ENCODE measurements at places on chromosomes 4 and X.

DNA sequence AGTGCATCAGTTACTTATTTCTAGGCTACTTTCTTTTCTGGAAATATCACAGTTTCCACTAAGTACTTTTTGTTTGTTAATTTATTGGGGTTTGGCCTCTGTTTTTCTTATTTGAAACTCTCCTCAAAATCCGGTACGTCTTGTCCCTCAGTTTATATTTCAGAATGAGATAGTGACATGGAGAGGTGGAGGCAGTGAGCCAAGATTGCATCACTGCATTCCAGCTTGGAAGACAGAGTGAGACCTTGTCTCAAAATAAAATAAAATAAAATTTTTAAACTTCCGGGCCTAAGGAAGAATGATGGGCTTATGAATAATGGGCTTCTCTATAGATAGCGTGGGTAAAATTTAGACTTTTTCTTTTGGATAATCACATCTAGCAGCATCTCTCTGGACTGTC, 567.8 kb downstream of the TRIML1 start:
- DNase-seq: no peak

GRCh38 chr4:158157412-158157811, 15.4 kb downstream of the GASK1B start:
- no peak for DNase-seq

DNA sequence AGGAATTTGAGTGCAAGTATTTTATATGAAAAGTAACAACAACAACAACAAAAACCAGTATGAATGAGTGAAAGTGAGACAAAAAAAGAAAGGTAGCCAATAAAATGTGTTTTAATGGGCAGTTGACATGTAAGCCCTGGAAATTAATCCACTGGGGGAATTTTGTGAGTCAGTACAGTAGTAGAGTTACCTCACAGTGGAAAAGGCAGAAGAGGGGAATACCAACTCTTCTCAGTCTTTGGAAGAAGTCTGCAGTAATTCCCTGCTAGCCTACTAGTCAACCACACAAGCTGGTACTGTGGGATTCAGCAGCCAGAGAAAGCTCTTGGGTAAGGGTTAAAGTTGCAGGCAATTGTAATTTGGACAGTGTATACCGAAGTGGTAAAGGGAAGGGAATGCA, 76.3 kb upstream of the IL15 start:
- no peak for DNase-seq

GRCh38 chr4:155875878-155876277, 9.8 kb upstream of the ASIC5 start:
- no peak for DNase-seq

- no peak for DNase-seq
These were observed 2.7 kb upstream of the TMSB4X start for GRCh38 chrX:12972243-12972642.

GRCh38 chr4:175176710-175177109, 258.6 kb downstream of the ADAM29 start:
- DNase-seq: no peak

DNA sequence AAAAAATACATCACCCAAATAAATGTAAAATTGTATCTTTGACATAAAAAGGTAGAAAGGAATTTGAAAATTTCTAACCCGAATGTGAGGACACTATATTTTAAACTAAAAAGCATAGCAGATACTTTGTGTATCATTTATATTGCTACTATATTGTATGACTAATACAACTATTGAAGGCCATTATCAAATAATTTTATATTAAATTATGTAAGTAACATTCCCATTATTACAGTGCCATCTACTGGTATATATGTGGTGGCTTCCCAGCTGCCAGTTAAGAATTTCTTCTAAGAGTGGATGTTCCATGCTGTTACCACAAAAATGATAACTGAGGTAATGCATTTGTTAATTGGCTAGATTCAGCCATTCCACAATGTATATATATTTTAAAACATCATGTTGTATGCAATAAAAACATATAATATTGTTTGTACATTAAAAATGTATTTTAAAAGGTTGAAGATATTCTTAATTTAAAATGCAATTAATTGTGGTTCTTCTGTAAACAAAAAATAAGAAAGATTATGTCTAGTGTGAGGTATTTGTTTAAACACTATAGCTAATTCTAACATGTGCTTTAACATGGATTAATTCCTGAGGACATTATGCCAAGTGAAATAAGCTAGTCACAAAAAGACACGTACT, 65.3 kb downstream of the EGF start:
- peak; percentile 71 for DNase-seq

- DNase-seq: peak; percentile 66
These were observed 35.3 kb downstream of the NBDY start for GRCh38 chrX:56764153-56764974.

All from fibroblast of skin of scalp (primary cell).